ENCODE measurements at places on chromosomes 11 and 22. TPM values are rescaled to one million over a fixed set of nuclear protein-coding genes. Genes with fewer than 3 reads are reported as not detected.

DNA sequence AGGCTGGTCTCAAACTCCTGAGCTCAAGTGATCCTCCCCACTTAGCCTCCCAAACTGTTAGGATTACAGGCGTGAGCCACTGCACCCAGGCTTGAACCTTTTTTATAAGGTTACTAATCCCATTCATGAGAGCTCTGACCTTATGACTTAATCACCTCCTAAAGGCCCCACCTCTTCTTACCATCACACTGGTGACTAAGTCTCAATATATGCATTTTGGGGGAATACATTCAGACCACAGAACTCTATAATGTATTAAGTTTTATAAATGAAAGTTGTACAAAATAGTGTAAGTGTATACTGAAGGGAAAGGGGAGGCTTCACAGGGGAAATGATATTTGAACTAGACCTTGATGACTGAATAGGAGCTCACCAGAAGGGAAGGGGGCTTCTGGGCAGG, 28.4 kb upstream of the RBFOX2 start:
- no peaks in the 10 kb centered on the region for H3K27me3 ChIP-seq
- peaks cover 12% of the 10 kb centered on the region for H3K36me3 ChIP-seq
- no peak overlapping the region for H3K27ac ChIP-seq
- no peak overlapping the region for H3K4me3 ChIP-seq
- DNase-seq = no peak

DNA sequence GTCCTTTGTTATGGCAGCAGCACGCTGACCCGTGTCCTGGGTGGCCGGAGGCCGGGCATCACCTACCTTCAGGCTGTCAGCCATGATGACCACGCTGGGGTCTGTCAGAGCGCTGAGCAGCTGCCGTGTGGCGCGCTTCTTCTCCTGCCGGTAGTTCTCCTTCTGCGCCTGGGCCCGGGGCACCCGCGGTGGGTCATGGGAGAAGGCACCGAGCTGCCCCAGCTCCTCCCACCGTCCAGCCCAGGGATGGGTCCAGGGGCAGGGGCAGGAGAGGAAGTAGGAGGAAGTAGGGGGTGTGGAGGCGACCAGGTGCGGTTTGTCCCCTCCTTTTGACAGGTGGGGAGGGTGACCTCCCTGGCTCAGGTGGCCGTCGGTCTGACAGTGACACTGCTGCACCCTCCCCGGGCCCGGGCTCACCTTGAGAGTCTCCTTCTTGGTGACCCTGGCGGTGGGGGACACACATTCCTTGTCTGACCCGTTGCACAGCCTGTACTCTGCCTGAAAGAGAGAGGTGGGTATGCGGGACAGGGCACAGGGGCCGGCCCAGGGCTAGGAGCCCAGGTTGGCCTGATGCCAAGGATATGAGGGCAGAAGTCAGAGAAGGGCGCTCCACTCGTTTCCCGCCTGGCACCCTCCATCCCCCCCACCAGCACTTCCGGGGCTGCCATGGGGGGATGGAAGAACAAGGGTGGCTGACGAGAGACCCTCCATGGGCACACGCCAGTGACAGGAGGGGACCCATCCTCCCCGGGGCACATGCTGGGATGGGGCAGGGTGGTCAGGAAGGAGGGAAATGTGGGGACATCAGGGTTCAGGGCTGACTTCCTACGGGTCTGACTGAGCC, 43.0 kb downstream of the OSBPL5 start:
- H3K4me3 ChIP-seq = no peak overlapping the region
- H3K27me3 ChIP-seq = no peaks in the 10 kb centered on the region
- H3K27ac ChIP-seq = no peak overlapping the region

DNA sequence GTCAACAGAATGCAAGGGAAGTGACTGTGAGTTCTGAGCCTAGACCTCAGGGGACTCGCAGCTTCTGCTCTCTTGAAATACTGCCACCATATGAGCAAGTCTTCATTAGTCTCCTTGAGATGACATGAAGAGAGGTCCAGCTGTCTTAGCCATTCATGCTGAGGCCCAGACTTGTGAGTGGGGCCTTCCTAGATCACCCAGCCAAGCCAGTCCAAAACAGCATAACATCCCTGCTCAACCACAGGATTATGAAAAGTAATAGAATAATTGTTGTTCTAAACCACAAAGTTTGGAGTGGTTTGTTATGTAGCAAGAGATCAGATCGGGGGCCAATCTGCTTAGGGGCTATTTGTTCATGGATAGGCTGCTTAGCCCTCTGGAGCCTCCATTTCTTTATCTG, 54.9 kb upstream of the HTATIP2 start:
- no peak overlapping the region for H3K4me3 ChIP-seq
- no peaks in the 10 kb centered on the region for H3K4me1 ChIP-seq
- H3K27ac ChIP-seq = no peak overlapping the region
- peaks cover 46% of the 10 kb centered on the region for H3K27me3 ChIP-seq
- H3K36me3 ChIP-seq = no peaks in the 10 kb centered on the region

DNA sequence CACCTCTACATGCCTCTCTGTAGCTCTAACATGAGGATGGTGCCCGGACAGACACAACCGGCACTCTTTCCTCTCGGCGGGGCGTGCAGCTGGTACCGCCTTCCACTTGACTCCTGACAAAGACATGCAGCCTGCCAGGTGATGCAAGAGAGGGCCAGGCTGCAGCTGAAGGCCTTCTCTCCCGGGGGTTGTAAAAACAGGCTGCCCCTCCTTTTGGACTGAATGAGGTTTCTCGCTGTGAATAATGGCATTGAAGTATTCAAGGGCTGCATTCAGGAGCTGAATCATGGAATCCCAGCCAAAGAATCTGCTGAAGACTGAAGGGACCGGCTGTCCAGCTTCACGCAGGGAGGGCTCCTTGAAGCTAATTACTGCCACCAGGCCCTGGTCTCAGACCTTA, 110.9 kb downstream of the GALNT18 start:
- H3K36me3 ChIP-seq = no peaks in the 10 kb centered on the region
- H3K4me1 ChIP-seq = no peaks in the 10 kb centered on the region
- no peak overlapping the region for H3K4me3 ChIP-seq

- peaks cover 6% of the 10 kb centered on the region for H3K36me3 ChIP-seq
- no peak for DNase-seq
- H3K4me3 ChIP-seq = no peak overlapping the region
- no peak overlapping the region for H3K27ac ChIP-seq
Measured at GRCh38 chr22:27682437-27682836, 119.1 kb downstream of the MN1 start.

LRRC10B gene
- not detected for total RNA-seq

RNF169 gene
- total RNA-seq = 22.5 TPM
